ENCODE measurements at places on chromosomes 12 and 14.
A peak's percentile ranks its signal among the peaks of the same experiment; 100 is the strongest.

DNA sequence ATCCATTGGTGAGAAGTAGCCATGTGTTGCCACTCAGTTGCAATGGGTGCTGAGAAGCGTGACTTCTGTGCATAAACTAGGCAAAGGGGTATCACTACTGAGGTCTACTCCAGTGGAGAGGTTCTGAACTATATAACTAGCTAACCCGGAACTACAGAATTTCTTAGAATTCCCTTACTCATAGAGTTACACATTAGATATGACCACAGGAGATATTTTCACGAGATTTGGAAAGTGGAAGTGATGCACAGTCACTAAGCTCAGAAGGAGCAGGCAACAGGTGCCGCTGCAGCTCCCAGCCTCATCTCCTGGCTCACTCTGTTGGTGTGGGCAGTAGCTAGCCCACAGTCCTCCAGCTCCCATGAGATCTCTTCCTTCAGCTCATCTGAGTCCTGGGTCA is 136.6 kb downstream of the SSPN start:
- no peak for DNase-seq
- H3K27ac ChIP-seq: no peak overlapping the region
- H3K36me3 ChIP-seq: no peaks in the 10 kb centered on the region
- no peak overlapping the region for H3K4me3 ChIP-seq
- H3K4me1 ChIP-seq: no peaks in the 10 kb centered on the region

GRCh38 chr14:85594217-85594616 is 64.3 kb downstream of the FLRT2 start:
- DNase-seq: no peak
- H3K27me3 ChIP-seq: no peaks in the 10 kb centered on the region
- H3K4me3 ChIP-seq: no peak overlapping the region
- H3K27ac ChIP-seq: no peak overlapping the region
- H3K36me3 ChIP-seq: no peaks in the 10 kb centered on the region

- peak overlapping the region; percentile 60 for H3K27ac ChIP-seq
- peak; percentile 77 for DNase-seq
- H3K27me3 ChIP-seq: no peaks in the 10 kb centered on the region
- peaks cover 37% of the 10 kb centered on the region for H3K4me1 ChIP-seq
Measured at GRCh38 chr12:52248541-52249461, 15.8 kb downstream of the KRT7 start.

- DNase-seq: no peak
- no peak overlapping the region for H3K4me3 ChIP-seq
- no peaks in the 10 kb centered on the region for H3K27me3 ChIP-seq
- H3K4me1 ChIP-seq: no peaks in the 10 kb centered on the region
- no peak overlapping the region for H3K27ac ChIP-seq
- H3K36me3 ChIP-seq: no peaks in the 10 kb centered on the region
Measured at GRCh38 chr14:63848890-63849289, 3.9 kb upstream of the SYNE2 start.

DNA sequence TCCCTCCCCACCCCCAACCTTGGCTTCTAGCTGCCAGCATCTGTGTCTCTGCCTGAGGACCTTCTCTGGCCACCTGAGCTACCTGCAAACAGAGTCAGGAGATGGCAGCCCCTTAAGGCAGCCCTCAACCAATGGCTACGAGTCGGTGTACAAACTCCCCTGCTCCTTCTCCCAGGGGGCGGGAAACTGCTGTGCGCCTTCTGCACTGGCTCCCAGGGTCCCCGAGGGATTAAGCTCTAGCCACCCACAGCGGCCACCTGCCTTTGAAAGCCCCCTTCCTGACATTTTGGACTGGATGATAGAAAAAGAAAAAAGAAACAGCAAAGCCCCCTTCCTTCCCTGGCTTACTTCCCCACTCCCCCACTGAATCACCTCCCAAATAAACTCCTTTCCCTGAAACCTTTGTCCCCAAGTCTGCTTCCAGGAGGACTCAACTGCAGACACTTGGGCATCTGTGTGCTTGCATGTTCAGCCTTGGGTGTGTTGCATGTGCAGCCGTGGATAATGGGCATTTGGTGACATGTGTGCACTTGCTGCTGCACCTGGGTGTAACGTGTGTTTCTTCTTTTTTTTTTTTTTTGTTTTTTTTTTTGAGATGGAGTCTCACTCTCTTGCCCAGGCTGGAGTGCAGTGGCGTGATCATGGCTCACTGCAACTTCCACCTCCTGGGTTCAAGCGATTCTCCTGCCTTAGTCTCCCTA is 6.0 kb downstream of the SDS start:
- no peaks in the 10 kb centered on the region for H3K4me1 ChIP-seq
- no peak overlapping the region for H3K27ac ChIP-seq
- no peak for DNase-seq
- H3K27me3 ChIP-seq: peaks cover 2% of the 10 kb centered on the region

DNA sequence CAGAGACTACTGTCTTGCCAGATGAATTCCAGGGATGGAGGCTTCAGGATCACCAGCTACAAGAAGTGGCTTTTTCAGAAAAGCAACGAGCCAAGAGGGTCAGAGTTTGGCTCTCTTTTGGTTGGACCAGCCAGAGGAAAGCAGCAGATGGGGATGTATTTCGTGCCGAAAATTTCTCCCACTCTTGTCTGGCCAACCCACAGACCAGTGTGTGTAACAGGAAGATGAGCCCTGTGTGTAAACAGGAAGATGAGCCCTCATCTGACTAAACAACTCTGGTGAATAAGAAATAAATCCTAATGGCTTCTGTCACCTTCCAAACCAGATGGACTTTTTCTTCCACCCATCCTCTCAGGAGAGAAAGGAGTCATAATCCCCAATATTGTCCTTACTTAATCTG is 13.1 kb downstream of the GPR68 start:
- peaks cover 42% of the 10 kb centered on the region for H3K36me3 ChIP-seq
- H3K4me3 ChIP-seq: no peak overlapping the region
- H3K27ac ChIP-seq: no peak overlapping the region
- H3K27me3 ChIP-seq: no peaks in the 10 kb centered on the region
- DNase-seq: no peak

DNA sequence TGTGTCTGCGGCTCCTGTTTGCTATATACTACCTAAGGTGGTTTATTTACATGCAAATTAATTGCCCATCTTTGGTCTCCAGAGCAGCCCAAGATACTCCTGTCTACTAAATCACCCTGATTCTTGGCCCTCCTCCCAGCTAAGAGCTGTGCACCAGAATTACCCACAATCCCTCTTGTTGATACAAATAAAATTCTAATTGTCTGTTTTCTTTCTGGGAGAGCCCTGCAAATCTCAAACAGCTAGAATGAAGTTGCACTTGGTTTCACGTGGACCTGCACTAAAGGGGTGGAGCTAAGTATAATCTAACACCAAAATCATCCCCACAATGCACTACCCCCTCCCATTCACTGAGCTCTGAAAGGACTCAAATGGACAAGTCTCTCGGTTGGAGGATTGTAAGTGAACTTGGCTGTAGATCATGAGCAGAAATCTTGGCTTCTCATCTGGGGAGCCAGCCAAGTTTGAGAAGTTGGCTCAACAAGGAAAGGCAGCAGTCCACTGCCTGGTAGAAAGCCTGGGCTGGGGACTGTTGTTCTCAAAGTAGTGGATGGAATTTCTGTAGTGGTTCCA is 6.6 kb downstream of the MAX start:
- DNase-seq: peak; percentile 55
- no peaks in the 10 kb centered on the region for H3K27me3 ChIP-seq
- peaks cover 95% of the 10 kb centered on the region for H3K4me1 ChIP-seq

Measured in psoas muscle (tissue), 8 donors.